ENCODE measurements at places on chromosomes 2 and 18. TPM values are rescaled to one million over a fixed set of nuclear protein-coding genes. Genes with fewer than 3 reads are reported as not detected.

- DNase-seq, result peak; percentile 6
Observed at GRCh38 chr18:74631623-74632350, 34.1 kb downstream of the ZNF407 start.

- DNase-seq, result no peak
Observed at GRCh38 chr2:86315084-86315483, 22.3 kb downstream of the REEP1 start.

DNA sequence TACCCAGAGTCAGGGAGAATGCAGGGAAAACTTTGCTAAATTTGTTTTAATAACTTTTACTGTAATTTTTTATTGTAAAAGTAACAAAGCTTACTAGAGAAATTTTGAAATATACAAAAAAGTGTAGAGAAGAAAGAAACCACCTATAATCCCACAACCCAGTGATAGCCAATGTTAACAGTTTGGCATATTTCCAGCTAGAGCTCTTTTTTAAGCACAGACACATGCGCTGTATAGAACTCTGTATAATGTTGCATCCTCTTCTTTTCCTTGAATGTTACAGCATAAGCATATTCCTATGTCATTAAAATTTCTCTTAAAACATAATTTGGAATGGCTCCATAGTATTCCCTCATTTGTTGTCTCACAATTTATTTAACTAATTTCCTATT, 37.4 kb upstream of the EPAS1 start:
- no peak for DNase-seq

DNA sequence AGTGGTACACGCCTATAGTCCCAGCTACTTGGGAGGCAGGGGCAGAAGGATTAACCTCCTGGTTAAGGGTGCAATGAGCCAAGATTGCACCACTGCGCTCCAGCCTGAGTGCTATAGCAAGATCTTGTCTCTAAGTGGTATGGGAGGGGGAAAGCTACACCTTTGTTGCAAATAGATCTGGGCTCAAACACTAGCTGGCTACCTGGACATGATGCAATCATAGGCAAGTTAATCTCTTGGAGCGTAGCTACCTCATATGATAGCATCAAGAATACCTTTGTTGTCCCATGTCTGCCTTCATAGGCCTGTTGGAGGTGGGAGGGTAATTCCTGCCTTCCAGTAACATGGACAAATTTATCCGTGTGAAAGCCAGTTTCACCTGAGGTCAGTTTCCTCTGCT, 15.7 kb downstream of the KLHL29 start:
- DNase-seq, result no peak

DNA sequence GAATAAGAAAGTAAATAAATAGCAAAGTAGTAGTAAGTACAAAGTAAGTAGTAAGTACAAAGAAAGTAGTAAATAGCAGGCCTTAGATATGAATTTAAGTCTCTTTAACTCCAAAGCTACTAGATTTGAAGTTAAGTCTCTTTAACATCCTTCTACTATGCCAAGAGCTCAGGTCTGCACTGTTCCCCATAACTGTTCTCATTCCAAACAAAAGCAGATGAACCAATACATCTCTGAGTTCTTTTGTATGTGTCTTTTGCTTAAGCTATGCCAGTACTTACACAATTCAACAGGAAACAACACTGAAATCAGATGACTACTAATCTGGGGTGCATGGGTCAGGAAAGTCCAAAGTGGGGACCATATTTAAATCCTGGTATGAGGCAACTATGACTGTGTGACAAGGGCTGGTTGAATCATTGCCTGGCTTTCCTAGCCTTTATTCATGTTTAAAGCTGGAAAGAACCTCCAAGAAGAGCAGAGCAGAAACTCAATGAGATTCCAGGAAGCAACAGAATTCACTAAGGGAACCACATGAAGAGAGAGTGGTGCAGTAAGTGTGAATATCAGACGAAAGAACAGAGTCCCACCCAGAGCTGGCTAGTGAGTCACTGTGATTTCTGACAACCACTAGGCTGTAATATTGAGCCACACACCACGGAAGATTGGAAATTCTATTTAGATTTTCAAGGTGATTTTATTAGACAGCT, 51.0 kb upstream of the CYP26B1 start:
- DNase-seq, result no peak

- DNase-seq, result no peak
Observed at GRCh38 chr2:3125761-3126130, 251.9 kb downstream of the EIPR1 start.

DNA sequence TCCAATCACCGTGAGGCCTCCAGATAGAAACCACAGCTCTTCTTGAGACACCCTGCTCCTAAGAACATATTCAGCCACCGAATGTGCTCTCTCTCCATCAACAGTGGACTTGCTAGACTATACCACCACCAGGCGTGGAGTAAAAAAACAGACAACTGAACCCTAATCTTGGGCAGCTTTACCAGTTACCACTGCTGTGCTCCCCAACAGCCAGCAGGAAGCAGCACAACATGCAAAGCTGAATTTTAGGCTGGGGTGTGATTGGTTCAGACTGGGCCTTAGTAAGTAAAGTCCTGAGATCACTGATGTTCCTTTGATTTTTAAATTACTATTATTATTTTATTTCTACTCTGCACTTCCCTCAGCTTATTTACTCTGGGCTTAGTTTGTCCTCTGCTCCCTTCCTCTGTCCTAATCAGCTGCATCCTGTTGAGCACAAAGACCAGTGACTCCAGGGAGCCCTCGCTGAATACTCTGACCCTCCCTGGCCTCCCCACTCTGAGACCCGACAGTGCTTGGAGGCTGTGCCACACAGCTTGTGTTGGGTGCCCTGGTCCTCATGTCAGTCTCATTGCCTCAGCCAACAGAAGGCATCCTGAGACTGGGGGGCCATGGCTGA, 21.9 kb downstream of the MRPL35 start:
- DNase-seq, result peak; percentile 31

DNA sequence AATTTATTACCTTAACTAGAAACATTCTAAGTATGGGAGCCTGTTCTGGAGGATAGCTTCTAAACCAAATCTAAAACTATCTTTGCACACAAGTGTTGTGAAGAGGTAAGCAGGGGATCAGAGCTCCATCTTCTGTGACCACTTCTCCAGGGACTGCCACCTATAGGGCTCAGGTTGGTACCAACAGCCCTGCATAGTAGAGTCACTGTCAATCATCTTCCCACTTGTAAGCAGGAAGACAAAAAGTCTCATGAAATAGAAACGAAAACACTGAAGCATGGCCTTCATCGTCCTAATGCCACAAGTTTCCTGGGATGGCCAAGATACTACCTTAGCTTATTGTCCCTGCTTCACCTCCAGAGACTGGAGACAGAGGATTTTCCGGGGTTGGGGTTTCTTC, 43.8 kb downstream of the KANSL3 start:
- no peak for DNase-seq

DNA sequence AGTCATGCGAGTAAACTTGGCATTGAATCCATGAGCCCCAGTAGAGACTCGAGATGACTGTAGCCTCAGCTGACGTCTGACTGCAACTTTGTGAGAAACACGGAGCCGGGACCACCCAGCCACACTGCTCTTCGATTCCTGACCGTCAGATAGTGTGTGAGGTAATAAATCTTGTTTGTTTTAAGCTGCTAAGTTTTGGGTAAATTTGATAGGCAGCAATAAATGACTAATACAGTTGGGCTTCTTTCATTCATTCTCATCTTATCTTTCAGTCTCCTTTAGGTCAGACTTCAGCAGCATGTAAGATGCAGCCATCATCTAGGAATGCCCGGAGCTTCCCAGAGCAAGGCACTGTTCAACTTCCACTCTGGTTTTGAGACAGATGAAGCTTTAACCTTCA, 8.0 kb upstream of the KLHL29 start:
- DNase-seq, result no peak

- no peak for DNase-seq
Observed at GRCh38 chr2:69773206-69773605, 31.3 kb downstream of the ANXA4 start.

GRCh38 chr18:46481847-46482245, 175.2 kb downstream of the LOXHD1 start:
- no peak for DNase-seq

GRCh38 chr18:54130177-54130576, 94.3 kb downstream of the MBD2 start:
- DNase-seq, result no peak

GRCh38 chr2:88628571-88628939, 1.3 kb upstream of the EIF2AK3 start:
- no peak for DNase-seq

DNA sequence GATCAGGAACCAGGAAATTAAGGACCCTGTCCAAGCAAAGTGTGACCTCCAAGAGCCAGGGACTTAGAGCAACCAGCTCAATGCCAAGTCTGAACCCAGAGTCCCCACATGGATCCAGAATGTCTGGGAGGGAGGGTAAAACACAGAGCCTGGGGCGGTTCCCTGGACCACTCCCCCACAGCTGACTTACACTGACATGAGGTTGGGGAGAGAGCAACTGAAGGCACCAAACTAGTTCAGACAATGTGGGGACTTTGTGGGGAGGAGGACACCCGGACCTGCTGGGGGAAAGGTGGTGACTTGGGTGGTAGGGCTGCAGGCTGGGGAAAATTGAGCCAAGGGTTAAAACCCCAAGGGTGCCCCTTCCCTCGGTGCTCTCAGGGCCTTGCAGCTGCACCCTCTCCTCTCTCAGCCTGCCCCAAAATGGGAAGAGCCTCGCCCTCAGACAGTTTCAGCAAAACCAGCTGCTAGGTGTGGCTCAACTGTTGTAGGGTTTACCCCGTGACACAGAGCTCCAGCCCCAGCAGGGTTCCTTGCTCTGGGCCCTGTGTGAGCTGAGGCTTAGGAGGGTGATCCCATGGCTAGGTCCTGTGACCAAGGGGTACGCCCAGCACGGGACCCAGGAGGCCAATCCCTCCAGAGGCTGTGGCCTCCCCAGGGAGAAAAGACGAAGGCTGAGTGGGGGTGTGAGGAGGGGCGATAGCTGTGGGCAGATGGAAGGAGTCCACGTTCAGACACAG, 28.6 kb downstream of the MARCO start:
- DNase-seq, result no peak

DNA sequence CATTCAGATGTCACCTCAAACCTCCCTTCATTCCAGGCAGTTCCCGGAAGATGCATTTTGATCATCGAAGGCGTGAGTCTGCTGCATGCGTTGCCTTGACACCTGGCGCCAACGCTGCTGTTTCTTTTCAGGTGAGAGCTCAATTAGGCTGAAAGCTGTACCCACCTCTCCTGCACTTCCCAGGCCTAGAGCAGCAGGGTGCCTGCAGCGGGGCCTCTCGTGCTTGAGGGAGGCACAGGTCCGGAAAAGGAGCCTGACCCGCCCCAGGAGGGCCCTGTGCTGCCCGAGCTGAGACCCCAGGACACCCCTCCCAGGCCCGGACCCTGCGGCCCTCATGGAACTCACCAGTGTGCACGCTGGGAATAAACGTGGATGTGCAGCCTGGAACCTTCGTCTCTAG, 31.4 kb upstream of the KCNG2 start:
- DNase-seq, result no peak

GRCh38 chr2:145023334-145023934, 503.5 kb upstream of the ZEB2 start:
- DNase-seq, result no peak

- DNase-seq, result no peak
Observed at GRCh38 chr2:160741271-160741670, 247.7 kb upstream of the RBMS1 start.

- no peak for DNase-seq
Observed at GRCh38 chr18:22257022-22257543, 87.7 kb downstream of the GATA6 start.

DNA sequence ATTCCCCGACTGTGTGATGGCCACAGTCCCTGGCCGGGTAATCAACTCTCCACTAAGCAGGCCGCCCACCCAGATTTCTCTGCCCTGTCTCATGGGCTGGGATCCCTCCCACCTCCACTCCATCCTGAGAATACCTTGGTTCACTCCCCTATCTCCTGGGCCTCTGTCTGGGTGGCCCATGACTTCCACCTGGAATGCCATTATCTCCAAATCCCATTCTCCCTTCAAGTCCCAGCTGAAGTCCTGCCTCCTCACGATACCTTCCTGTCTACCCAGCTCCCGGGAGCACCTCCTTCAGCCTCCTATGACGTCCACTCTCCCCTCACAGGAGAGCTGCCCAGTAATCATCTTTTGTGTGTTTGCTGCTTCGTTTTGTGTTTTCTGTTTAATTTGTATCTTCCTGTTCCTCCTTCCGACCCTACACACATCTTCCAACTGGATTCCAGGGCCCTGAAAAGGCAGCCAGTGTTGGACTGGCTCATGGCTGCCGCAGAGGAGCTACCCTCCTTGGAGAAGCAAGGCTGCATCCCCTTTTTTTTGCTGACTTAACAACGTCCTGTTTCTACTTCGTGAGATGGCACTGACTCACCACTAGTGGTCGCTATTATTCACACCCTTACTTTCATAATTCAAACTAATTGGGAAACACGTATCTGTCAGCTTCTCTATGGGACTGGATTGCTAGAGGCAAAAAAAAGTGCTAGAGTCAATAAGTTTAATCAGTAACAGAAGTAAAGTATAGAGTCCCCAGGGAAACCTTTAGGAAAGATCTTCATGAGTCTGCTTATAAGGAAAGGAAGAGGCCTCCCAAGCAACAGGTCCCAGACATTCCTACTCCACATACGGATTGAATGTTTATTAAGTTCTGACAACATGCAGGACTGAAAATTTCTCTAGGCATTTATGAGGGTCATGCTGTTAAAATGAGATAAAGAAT, 171.9 kb upstream of the GATA6 start:
- no peak for DNase-seq

- no peak for DNase-seq
Observed at GRCh38 chr18:4284528-4284927, 170.6 kb downstream of the DLGAP1 start.

DNA sequence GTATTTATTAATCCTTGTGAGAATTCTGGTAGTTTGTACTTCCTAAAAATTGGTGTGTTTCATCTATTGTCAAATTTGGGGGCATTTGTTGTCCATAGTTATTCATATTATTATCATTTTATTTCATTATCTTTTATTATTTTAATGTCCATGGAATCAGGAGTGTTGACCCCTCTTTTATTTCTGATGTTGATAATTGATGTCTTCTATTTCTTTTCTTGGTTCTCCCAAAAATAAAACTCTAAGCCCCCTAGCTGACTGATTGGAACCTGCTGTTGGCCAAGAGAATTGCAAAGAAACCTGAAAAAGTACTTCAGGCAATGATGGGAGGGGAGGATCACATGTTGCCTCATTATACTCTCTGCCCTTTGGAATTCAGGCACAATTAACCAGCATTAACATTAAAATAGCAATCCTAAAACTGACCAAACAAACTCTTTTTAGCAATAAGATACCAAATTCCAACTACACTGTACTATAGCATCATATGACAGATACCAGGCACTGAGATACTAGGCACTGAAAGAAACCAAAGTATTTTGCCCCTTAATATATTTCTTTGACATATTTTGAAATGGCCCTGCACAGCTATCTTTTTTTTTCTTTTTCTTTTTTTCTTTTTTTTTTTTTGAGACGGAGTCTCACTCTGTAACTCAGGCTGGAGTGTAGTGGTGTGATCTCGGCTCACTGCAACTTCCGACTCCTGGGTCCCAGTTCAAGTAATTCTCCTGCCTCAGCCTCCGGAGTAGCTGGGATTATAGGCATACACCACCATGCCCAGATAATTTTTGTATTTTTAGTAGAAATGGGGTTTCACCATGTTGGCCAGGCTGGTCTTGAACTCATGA, 1097.2 kb upstream of the CNTNAP5 start:
- DNase-seq, result no peak

GRCh38 chr18:31657823-31658669, 26.3 kb downstream of the B4GALT6 start:
- DNase-seq, result no peak

Gene TIA1
- 37.0 TPM for polyA plus RNA-seq

Gene RAMP1
- 1.1 TPM for polyA plus RNA-seq

Gene CHST10
- 5.0 TPM for polyA plus RNA-seq

Gene CRYGC
- polyA plus RNA-seq, result not detected

Gene PRKAG3
- polyA plus RNA-seq, result not detected

Gene SERPINB12
- polyA plus RNA-seq, result not detected

Gene CTAGE1
- polyA plus RNA-seq, result not detected

Gene CHRNG
- polyA plus RNA-seq, result 0.59 TPM

Gene SH2D6
- polyA plus RNA-seq, result not detected

Data from naive thymus-derived CD8-positive, alpha-beta T cell (primary cell).